ENCODE measurements at places on chromosomes 3 and 15.

DNA sequence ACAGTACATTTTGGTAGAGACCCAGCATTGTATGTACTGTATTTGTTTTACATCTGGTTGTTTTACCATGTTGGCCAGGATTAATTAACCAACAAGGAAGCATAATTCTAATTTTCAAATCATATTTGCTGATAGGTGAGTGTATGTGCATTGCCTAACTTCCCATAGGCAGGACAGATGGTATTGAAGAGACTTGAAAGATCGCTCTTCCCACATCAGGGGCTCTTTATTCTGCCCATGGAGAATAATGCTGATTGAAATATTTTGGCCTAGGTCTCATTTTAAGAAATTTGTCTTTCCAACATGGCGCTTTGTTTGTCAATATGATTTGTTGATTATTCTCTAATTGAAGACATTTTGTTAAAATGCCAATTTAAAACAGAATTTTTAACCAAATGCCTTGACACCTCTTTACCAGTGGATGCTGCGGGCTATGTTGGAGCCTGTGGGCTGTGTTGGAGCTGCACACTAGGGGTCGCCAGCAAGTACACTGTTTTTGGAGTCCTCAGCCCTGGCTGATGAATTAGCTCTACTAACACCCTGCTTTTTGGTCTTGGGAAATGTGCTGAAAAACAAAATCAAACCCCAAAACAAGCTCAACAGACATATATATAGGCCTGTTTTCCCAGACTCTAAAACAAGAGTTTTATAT lies 5.3 kb downstream of the P2RY12 start:
- no peak for DNase-seq

DNA sequence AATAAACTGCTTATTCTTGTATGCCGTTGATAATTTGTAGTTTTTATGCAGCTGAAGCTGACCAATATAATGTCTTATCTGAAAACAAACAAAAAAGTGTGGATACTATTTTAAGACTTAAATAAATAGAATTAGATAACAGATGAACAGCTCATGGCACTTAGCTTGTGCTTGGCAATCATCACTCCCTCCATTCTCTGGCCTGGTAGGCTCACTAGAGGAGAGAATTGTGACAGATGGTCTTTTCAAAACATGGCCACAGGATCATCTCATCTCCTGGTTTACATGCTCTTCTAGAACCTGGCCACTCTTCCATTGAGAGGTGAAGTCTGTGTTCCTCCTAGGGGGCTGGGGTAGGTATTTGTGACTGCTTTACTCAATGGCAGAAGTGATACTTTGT lies 58.4 kb upstream of the RBP1 start:
- DNase-seq, result no peak

GRCh38 chr3:56885879-56886278 lies 84.1 kb upstream of the ARHGEF3 start:
- no peak for DNase-seq

GRCh38 chr3:50562861-50563260 lies 4.7 kb downstream of the C3orf18 start:
- no peak for DNase-seq
